ENCODE measurements at places on chromosomes 3 and 15.

DNA sequence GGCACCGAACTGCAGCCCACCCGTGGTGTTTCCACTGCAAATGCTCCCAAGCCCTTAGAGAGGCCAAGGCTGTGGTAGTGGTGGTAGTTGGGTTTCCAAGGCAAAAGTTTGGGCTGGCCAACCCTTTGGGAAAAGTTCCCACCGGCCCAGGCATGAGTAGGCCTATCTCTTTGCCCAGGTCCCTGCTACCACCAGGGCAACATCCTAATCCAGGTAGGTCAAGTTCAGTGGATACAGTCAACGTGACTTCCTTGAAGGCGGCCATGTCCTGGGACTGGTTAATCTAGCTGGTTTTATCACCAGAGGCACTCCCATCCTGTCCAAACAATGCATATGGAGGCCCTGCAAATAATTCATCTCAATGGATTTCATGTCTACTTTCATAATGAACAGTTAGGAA is 1.6 kb upstream of the ONECUT1 start:
- DNase-seq, result no peak

- DNase-seq, result no peak
Observed at GRCh38 chr3:101829874-101830273, 19.4 kb upstream of the NFKBIZ start.

- DNase-seq, result no peak
Observed at GRCh38 chr15:91471468-91471867, 371.4 kb downstream of the SV2B start.

DNA sequence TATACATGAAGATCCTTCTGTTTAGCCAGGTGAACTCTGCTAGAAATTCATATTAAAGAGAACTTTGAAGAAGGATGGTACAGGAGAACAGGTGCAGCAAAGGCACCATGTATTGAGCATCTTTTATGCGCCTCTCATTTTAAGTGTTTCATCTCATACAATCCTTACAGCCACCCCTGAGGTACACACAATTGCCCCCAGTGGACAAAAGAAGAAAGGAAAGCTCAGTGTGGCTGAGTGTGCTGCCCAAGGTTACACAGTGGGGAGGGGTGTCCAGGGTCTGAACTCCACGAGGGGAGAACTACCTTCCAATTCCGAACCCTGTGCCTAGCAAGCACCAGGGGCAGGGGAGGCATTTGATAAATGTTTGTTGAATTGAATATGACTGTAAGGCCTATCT is 98.6 kb downstream of the MECOM start:
- DNase-seq, result no peak

DNA sequence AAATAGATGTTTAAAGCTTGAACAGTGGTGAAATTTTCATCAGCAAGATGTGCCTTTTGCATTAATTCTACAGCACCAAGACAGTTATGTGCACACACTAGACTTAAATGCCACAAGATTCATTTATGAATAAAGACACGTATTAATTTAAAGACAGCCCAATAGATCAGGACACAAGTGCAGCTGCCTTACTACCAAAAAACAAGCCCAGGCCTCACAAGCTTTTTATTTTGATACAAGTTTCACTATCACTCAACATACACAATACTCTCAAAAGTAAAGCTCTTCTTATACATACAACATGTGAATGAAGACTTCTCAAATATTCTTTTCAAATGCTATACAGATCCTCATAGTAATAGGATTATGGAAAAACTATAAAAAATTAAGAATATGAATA is 2.4 kb downstream of the ACAP2 start:
- no peak for DNase-seq

GRCh38 chr3:178048768-178049167 is 487.5 kb upstream of the KCNMB2 start:
- DNase-seq, result no peak

DNA sequence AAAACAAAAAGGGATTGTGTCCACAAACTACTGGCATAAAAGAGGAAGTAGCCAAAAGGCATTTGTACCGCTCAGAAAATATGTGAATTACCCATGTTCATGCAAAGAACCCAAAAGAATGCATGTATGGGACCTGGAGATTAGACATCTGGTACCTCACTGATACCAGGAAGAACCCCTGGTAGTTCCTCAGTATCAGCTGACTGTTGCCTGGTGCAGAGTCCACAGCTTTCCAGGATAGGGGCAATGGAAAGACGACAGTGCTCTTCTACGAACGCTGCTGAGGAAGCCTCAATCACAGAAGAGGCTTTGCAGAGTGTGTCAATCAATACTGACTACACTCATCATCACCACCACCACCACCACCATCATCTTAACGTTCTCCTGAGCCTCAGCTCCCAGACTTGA is 63.3 kb downstream of the ATP8B4 start:
- no peak for DNase-seq

- no peak for DNase-seq
Observed at GRCh38 chr3:105465251-105465853, 98.6 kb downstream of the ALCAM start.

GRCh38 chr3:170815340-170815739 is 54.7 kb downstream of the RPL22L1 start:
- DNase-seq, result no peak

- no peak for DNase-seq
Observed at GRCh38 chr3:46615050-46615775, 2.9 kb downstream of the FAM240A start.

DNA sequence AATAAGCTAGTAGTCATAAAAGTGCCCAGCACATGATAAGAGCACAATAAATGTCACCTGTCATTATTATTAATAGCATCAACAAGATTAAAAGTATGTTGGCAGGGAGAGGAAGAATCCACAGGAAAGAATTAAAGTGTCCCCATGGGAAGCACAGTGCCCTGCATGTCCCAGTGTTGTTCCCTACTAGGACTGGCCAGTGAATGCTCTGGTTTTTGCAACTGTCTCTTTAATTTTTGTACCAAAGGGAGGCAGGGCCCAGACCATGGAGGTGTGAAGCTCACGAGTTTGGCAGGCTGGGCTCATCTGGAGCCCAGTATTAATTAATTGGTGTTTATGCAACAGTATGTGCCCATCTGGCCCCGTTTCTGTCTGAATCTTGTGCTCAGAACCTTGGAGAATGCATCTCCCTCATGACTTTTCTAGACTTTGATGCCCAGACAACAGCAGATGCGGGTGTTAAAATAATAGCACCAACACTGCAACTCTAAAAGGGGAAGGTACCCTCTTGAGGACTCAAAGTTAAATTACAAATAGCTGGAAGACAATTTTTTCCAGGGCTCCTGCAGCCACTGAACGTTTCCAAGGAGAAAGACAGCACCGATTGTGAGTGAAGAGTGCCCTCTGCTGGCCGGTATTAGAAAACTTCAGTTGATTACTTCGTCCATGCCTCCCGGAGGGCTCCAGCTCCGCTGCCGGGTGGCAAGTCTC is 71.9 kb upstream of the SPATA12 start:
- DNase-seq, result peak; percentile 84

GRCh38 chr3:38644016-38644661 is 5.3 kb downstream of the SCN5A start:
- no peak for DNase-seq

- no peak for DNase-seq
Observed at GRCh38 chr3:194072691-194073279, 63.2 kb upstream of the HES1 start.

DNA sequence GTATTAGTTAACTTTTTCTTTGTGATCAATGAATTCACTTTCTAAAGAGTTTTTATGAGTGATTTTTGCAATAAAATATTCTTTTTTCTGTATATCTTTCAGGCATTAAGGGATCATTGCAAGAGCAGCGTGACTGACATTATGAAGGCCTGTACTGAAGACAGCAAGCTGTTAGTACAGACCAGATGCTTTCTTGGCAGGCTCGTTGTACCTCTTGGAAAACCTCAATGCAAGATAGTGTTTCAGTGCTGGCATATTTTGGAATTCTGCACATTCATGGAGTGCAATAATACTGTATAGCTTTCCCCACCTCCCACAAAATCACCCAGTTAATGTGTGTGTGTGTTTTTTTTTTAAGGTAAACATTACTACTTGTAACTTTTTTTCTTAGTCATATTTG is 24.4 kb downstream of the SELENOT start:
- DNase-seq, result no peak

GRCh38 chr15:48355377-48355776 is 24.1 kb downstream of the DUT start:
- no peak for DNase-seq

GRCh38 chr3:102006812-102007485 is 157.6 kb downstream of the NFKBIZ start:
- DNase-seq, result peak; percentile 44

GRCh38 chr3:126111566-126112475 is 27.9 kb upstream of the SLC41A3 start:
- no peak for DNase-seq

DNA sequence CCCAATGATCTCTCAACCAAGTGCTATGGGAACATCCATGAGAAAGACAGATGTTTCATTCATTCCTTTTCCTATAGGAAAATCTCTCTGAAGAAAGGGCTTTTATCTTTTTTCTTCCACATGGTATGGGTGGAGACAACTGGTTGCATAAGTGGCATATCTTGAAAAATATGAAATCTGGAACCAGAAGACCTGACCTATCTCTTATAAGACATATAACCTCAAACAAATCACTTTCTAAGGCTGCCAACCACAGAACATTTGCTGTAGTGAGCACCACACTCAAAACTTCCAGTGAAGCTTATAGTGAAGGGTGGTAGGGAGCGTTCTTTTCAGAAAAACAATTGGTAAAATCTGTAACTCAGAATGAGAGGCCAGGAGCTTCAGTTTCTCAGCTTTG is 58.5 kb downstream of the SHQ1 start:
- no peak for DNase-seq

DNA sequence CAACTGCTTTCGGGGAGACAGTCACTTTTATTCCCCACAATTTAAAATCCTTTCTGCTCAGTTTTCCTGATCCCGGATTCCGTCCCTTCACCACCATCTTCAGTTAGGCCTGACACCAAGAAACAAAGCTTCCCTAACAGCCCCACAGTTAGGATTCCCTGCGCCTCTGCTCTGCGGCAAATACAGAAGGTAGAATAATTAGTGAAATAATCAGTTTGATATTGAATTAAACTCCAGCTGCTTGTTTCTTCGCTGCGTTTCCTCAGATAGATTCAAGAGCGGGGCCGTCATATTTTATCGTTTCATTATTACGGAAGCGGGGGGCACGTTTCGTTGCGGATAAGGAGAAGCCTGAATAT is 1.3 kb upstream of the EOMES start:
- DNase-seq, result no peak

DNA sequence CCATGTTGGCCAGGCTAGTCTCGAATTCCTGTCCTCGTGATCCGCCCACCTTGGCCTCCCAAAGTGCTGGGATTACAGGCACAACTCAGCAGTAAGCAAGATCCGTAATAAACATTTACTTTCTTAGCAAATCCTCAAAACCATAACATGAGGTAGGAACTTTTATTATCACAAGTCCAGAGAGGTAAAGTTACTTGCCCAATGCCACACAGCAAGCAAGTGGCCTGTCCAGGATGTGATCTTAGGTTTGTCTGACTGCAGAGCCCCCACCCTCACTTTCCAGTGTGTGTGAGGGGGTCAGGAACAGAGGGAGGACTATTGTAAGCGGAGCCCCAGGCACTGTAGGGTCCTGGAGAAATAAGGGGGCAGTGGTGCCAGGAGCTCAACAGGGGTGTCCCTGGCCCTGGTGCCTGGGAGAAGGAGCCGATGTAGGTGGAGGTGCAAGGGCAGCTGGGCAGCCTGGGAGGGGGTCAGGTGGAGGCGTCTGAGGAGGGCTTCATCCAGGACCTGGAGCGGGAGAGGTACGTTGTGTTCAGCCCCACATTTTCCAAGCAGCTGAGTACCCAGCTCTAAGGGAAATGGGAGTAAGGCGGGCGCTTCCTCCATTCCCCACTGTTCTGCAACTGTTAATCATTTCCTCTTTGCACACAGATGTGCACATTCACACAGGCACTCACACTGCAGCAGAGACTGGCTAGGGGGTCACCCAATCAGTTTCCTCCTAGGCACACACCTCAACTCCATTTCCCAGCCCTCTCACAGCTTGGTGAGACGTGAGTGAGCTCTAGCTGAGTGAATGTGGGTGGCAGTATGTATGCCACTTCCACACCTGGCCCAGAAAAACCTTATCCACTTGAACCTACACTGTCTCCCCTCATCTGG is 5.9 kb downstream of the RPUSD3 start:
- DNase-seq, result no peak

DNA sequence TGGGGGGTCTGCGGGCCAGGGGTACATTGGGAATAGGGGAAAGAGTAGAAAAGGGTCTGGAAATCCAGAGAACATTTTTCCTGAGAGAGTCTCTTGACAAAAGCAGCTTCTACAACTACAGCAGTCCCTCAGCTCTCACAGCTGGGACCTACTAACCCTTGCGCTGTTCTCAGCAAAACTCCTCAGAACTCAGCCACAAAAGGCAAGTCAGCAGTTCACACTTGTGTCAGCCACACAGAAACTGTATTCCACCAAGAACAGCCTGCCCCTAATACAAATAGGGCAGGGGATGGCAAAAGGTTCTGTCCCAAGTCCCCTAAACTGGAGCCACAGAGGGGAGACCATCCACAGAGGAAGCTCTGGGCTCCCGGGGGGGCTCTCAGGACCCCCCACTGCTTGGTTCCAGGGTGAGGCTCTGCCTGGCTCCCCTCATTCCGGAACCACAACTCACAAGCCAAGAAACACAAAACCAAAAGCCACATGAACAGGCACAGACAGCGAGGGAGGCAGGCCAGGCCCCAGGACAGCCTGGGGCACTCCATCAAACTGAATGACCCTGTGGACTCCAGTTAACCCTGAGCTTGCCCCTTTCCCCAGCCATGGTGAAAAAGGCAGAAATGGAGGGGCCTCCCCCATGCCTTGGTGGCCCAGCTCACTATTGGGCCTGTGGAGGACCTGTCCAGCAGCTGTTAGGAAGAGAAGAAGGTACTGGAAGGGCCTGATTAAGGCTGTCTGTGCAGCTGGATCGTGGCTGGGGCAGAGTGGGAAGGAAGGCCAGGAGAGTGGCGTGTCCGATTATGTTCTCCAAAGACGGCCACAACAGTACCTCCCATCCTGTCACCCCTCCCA is 162.0 kb downstream of the CHSY1 start:
- no peak for DNase-seq

- no peak for DNase-seq
Observed at GRCh38 chr3:186172353-186172752, 63.5 kb upstream of the ETV5 start.

DNA sequence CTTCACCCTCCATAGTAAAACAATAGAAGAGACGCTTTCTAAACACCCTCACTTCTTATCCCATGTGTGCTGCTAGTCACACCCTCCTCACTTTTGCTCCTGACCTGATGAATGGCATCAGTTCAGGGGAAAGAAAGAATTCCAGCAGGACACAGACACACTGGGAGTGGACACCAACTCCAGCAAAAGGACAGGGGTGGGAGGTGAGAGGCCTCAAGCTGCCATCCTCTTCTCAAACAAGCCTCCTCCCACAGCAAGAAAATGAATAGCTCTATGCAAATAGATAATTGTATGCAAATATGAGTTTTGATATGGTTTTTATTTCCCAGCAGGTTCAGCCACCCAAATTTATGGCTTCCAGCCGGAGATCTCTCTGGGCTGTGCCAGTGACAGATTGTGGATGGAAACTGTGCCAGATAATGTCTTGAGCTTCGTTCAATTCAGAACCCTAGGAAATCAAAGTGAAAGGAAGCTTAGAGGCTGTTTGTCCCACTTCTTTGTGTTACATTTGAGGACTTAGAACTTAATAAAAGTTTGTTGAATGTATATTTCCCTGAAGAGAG is 209.3 kb upstream of the PPP2R3A start:
- no peak for DNase-seq

All from tibial nerve (tissue), 4 donors.